Kidney (tissue), 22 donors: ENCODE measurements at places on chromosomes 5 and 9. TPM values are rescaled to one million over a fixed set of nuclear protein-coding genes. Genes with fewer than 3 reads are reported as not detected.

- DNase-seq: no peak
- H3K36me3 ChIP-seq: no peaks in the 10 kb centered on the region
- H3K27me3 ChIP-seq: no peaks in the 10 kb centered on the region
- no peak overlapping the region for H3K4me3 ChIP-seq
- peaks cover 6% of the 10 kb centered on the region for H3K4me1 ChIP-seq
Observed at GRCh38 chr9:83405759-83406158, 132.4 kb downstream of the FRMD3 start.

GRCh38 chr5:150523472-150524350 is 15.8 kb downstream of the NDST1 start:
- no peak overlapping the region for H3K27ac ChIP-seq
- no peak overlapping the region for H3K4me3 ChIP-seq
- DNase-seq: peak; percentile 65
- H3K36me3 ChIP-seq: peaks cover 6% of the 10 kb centered on the region

- no peak overlapping the region for H3K27ac ChIP-seq
- no peak overlapping the region for H3K4me3 ChIP-seq
- H3K36me3 ChIP-seq: no peaks in the 10 kb centered on the region
- H3K4me1 ChIP-seq: no peaks in the 10 kb centered on the region
Observed at GRCh38 chr5:103690676-103691075, 128.1 kb upstream of the NUDT12 start.

The ORM2 gene
- not detected for total RNA-seq

The ENTPD2 gene
- total RNA-seq: 9.3 TPM

DNA sequence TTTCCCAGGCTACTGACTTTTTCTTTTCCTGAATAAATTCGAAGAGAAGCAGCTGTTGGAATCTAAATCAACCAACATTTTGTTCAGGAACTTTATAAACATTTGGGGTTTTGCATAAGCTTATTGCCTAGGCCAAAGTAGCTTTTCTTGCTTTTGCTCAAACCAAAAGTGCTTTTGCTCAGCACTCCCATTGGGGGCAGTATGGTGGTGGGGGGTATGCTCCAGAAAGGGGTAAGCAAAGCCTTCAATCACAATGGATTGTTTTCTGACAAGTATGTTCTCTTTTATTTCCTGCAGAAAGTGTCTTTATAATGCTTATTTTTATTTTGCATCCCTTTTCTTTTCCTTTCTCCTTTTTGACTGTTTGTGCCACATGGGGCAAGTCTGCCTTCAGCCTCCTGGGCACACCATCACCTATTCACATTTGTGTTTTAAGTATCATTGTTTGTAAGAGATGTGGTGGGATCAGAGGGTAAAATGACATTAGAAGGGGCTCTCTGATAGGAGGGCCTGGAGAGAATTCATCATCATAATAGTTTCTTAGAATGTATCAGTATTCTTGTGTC is 86.0 kb downstream of the PRDM6 start:
- no peak overlapping the region for H3K4me3 ChIP-seq
- H3K36me3 ChIP-seq: no peaks in the 10 kb centered on the region
- no peaks in the 10 kb centered on the region for H3K4me1 ChIP-seq

The TMEM174 gene
- total RNA-seq: 1.1 TPM
